ENCODE measurements at places on chromosomes 16 and 17.

GRCh38 chr17:69428252-69428980, 13.9 kb downstream of the MAP2K6 start:
- DNase-seq = no peak

DNA sequence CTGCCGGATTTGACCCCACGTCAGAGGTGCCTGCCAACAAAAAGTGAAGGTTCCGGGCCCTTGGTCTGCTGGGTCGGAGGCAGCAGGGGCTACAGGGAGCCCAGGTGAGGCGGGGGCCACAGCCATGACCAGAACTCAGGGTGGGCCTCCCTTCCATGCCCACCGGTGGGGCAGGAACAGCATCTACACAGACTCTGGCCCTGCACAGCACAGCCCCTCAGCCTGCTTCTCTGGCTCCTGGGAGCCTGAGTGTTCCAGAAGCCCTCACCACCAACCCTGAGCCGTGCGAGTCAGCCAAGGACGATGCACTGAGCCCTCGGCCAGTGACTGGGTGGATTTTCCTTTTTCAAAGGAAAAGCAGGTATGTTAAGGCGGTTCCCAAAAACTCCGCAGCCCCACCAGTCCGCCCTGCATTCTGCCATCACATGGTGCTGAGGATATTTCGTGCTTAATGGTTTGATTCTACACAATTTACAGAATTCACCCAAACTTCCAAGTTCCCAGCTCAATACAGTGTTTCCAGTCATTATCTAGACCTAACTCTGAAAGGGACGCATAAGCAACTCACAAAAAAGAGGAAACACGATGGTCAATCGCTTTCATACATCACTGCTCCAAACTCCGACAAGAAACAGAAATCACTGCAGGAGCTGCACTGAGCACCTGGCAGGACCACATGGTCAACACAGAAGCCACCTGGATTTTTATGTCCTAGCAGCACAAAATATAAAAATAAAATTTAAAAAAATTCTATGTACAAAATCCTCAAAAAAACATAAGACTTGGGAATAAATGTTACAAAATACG, 19.4 kb upstream of the C16orf95 start:
- no peak for DNase-seq

DNA sequence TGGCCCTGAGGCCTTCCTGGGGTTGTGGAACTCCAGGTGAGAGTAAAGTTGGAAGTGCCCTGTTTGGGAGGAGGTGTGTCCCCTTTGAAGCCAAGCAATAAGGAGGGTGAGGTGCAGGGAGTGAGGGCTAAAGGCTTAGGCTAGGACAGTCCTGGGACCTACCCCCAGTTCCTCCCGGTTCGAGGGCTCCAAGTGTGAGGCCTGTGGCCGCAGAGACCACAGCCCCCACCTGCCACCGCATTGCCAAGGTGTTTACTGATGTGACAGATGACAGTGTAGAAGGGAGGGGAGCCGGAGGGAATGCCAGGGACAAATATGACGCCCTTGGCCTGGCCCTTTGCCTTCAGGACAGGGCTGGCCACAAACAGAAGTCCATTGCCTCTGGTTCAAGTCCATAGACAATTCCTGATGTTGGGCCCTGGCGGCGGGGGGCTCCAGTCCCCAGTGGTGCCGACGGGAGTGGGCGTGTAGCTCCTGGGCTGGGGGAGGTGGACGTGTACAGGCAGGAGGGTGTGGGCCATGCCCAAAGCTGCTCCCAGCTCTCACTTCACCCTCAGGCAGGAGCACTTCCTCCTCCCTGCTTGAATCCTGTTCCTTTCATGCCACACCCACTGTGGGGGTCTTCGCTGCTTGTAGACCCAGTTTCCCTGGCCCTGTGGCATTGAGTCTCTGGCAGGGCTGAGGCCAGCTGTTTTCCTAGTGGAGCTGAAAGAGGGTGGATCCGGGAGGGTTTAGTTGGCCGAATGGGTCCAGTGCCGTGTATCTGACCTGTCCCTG, 3.2 kb downstream of the ADORA2B start:
- no peak for DNase-seq

DNA sequence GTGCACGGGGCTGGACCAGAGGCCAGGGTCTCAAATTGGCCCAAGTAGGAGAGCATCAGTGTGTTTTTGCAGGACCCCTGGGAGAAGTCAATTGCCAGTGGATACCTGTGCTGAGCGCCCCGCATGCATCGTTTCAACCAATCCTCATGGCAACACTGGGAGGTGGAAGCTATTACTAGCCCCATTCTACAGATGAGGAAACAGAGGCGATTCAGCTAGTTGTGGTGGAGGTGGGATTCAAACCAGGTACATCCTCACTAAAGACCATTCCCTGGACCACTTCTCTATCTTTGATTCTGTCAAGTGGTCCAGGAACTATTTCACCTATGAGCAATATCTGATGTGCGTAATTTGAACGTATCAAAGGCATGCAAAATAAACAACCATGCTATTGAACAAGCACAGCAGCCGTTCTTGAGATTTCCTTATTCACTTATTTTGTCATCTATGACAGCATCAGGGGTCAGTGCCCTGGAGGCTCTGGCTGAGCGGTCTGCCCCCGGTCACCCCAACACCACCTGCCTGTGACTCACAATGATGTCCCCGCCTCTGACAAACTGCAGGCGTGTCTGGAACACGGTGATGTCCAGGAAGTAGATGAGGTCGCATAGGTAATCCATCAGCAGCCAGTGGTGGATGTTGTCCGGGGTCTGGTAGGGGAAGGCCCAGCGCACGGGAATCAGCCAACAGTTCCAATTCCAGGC, 54.0 kb downstream of the CNGB1 start:
- no peak for DNase-seq

GRCh38 chr17:68089881-68090280, 54.3 kb downstream of the KPNA2 start:
- DNase-seq = peak; percentile 31

- DNase-seq = no peak
Observed at GRCh38 chr17:81573794-81574642, 21.9 kb upstream of the FAAP100 start.

DNA sequence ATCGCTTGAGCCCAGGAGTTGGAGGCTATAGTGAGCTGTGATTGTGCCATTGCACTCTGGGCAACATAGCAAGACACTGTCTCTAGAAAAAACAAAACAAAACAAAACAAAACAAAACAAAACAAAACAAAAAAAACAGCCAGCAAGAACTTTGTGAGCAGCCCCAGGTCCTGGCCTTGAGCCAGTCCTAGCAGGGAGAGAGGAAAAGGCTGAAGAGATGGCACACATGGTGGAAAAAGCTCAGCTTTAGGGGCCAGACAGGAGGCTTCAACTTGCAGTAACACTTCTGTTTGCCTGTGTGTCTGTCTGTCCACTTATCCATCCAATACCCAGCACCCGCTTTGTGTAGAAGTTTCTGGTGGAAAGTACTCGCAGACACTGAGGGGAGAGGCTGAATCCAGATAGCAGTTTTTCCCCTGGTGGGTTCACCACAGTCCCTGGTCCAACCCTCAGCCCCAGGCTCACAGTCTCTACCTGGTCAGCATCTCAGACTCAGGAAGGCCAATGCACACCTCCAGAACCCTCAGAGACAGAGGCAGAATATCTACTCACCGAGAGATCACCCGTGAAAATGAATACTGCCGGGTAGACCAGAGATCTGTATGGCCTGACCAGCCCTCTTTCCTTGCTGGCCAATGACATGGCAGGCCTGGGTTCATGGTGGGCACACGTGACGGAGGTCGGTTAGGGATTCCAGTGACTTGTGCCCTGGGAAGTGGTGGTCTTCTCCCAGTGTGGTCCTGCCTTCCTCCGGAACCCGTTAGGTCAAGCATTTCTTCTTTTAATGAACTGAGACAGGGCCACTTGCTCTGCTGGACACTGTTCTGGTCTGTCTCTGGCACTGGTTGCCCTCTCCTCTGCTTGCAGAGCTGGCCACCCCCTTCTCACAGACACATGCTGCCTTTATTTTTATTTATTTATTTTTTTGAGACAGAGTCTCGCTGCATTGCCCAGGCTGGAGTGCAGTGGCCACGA, 79.5 kb upstream of the DNAJA2 start:
- DNase-seq = no peak

GRCh38 chr17:73232587-73233373, 28.9 kb downstream of the CPSF4L start:
- peak; percentile 9 for DNase-seq

DNA sequence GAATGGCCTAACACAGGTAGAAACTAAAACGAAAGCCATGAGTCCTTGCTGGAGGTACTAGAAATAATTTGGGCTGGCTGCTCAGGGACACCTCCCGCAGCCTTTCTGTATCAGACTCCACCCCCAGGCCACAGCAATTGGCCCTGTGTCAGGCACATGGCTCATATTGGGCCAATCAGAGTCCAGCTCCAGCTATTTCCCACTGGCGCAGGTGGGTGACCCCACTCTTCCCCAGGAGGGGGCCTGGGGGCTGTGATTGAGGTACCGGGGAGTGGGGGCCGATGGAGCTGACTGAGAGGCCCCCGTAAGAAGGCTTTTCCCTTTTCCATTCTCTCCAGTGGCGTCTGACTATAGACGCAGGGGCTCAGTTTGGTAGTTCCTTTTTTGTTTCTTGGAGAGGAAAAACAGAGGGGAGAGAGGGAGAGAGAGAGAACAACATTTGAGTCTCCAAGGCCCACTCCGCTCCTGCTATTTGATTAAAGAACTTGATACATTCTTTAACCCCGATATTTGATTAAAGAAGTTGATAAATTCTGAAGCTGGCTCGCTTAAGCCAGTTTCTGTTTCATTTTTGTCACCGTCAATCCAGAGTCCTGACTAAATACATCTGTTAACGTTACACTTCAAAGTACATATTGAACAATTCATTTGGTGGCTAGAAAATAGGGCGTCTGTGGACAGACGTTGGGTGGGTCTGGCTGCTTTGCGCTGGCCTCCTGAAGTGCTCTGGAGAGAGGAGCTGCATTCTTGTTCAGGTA, 26.3 kb downstream of the FOXL1 start:
- DNase-seq = no peak

GRCh38 chr16:19183187-19183586, 15.1 kb downstream of the SYT17 start:
- no peak for DNase-seq

- DNase-seq = no peak
Observed at GRCh38 chr16:58121132-58121531, 8.0 kb downstream of the CFAP20 start.

DNA sequence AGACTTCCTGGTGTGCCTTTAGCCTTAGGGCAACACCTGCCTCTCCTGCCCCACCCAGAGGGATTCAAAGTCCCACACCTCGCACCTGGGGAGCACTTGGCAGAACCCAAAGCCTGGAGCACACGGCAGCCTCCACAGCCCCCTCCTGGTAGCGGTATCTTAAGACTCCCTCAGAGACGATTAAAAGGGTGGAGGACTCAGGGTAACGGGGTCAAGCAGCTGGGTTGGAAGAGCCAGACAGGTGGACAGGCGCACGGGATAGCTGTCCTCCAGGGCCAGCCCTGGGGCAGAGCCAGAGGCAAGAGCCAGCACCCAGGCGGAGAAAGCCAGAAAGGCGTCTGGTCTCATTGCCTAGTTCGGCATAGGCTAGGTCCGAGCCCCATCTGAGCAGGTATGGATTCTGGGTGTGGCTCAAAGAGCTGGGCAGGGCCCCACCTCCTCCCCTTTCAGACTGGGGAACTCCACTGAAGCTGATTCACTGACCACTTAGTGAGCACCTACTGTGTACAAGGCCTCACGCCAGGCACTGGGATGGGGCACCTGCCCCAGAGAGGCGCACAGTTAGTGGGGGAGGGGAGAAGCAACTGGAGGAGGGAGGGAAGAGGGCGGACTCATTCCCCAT, 55.0 kb upstream of the MEAK7 start:
- no peak for DNase-seq

DNA sequence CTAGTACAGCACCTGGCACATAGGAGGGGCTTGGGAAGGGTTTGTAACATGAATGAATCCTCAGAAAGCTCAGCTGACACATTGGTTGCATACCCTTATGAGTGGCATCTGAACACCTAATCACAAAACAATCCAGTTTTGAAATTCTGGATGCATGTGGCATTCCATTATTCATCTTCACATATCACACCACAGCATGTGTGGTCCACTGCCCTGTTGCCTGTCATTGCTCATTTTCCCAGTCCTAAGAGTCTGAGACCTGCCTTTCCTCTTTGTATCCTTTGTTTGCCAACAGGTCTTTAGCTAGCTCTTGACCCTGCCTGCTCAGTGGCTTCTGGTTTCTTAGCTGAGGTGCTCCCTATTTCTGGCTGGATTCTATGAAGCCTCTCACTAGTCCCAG, 170.8 kb upstream of the ASIC2 start:
- DNase-seq = peak; percentile 4

- DNase-seq = no peak
Observed at GRCh38 chr17:82366749-82367148, 4.8 kb upstream of the UTS2R start.

DNA sequence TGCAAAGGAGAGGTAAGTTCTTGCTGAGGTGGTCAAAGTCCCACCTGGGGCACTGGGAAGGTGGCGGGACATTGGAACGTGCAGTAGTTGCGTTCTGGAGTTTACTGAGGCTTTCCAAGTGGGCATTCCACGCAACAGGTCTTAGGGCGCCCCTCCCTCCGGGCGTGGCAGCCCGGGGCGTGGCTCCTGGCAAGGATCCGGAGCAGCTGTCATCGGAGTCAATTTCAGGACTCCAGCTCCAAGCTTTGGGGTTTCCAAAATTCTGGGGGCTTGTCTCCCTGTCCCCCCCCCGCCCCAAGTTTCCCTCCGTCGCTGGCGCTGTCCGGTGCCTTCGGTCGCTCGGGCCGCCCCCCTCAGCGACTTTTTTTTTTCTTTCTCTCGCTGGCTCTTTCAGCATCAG, 43.1 kb upstream of the AMZ2 start:
- no peak for DNase-seq

DNA sequence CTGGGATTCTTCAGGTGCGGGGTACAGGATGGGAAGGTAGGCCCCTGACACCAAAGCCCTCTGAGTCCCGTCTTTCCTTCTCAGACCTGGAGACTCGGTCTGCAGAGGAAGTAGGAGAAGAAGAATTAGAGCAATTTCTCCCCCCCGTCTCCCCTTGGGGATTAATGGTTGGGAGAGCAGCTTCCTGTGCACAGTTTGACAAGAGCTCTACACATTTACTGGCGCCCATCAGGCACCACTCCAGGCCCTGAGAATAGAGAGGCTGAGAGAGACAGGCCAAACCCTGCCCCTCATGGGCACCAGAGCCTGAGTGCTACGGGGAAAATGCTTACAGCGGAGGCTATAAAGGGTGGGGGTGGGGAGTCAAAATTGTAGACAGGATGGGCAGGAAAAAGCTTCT, 3.5 kb upstream of the C16orf74 start:
- DNase-seq = peak; percentile 31

GRCh38 chr16:85550953-85551924, 61.9 kb upstream of the GSE1 start:
- DNase-seq = no peak

- DNase-seq = no peak
Observed at GRCh38 chr17:17457680-17458079, 19.1 kb upstream of the MED9 start.

DNA sequence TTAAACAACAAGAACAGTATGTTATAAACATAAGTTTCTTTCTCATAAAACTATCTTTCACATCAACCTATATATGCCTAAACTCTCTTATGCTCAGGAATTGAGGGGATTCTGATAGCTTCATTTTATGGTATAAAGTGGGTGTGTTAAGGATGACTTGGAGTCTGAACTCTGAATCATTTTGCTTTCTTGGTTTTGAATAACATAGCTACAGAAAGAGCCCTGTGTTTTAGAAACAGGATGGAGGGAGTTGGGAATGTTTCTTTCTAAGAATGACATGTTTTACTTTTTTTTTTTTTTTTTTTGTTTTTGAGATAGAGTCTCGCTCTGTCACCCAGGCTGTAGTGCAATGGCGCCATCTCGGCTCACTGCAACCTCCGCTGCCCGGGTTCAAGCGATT, 50.1 kb downstream of the RHOT1 start:
- peak; percentile 68 for DNase-seq

Data from fibroblast of skin of scalp (primary cell).